ENCODE measurements at places on chromosomes 11 and 22.

GRCh38 chr11:119320240-119320775 lies 3.4 kb upstream of the MCAM start:
- no peak for DNase-seq

DNA sequence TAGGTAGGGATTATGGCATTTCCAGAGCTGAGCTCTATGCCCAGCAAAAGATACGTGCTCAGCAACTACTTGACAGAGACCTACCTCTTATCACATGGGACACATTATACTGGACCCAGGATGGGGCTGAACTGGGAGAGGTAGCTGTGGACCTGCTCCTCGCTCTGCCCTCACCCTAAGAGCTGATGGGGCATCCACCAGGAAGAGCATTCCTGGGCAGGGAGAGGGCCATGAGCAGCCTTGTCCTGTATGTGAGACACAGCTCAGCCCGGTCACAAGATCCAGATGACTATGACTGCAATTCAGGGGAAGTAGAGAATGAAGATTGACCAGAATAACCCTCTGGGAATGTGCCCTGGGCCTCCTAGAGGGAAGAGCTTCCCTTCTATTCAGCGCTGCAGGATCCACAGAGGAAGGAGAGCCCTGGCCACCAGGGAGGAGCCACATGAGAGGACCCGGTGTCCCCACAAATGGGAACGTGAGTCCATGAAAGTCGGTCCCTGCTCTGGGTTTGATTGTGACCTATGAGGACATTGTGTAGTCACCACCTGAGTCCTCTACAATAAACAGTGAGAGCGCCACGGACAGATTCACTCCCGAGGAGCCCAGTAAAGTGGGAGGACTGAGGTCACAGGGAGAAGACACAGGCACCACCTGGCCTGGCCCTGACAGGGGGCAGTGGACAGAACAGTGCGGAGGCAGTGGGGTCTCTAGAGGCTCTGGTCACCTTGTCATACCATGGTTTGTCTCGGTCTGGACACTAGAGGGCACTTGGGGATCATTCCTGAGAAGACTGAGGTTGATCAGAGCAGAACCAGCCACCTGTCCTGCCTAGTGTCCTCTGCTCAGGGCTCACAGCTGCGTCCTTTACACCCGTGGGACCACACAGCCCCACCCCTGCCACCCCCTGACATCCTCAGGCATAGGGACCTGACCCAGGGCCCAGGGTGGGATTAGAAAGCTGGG lies 99.5 kb downstream of the ZNF280B start:
- DNase-seq = no peak

DNA sequence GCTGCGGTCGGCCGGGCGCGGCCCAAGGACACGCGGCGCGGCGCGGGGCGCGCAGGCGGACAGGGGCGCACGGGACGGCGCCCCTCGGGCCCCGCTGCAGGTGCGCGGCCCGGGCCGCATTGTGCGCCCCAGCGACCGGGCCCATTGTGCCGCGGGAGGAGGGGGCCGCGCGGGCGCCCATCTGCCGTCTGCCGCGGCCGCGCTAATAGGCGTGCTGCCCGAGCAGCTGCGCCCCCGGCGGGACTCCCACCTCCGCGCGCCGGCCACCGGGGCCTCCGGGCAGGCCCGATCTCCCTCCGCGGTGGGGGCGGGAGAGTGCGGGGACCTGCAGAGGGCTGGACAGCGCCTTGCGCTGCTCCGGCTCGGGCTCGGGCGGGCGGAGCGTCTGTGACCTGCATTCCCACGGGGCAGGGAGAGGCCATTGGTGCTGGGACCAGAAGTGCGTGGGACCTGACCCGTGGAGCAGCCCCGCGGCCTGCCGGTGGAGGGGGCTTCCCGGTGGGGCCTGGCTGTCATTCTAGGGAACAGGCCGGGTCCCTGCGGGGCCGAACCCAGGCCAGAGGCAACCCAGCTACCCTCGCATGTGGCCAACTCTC lies 933 bp downstream of the BRSK2 start:
- no peak for DNase-seq

DNA sequence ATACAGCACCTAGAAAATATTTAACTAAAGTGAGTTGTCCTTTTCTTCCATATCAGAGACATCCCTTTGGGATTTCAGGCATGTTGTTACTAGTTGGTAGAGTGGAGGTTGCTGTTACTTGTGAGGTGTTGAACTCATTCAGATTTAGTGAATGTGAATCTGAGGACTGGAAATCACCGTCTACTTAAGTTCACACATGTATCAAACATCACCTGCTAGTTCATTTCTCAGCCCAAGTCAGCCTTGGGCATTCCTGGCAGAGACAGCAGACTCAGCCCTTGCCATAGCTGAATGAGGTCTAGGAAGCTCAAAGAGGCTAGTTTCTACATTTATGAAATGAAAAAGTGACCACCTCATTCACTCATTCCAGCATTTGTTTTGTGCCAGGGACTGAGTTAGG lies 9.7 kb downstream of the KDELR3 start:
- no peak for DNase-seq

- DNase-seq = no peak
Measured at GRCh38 chr11:124950601-124951330, 3.2 kb upstream of the CCDC15 start.

- DNase-seq = no peak
Measured at GRCh38 chr11:123122852-123123251, 60.9 kb upstream of the HSPA8 start.

- peak; percentile 66 for DNase-seq
Measured at GRCh38 chr22:37484480-37485394, 1.4 kb downstream of the MFNG start.

DNA sequence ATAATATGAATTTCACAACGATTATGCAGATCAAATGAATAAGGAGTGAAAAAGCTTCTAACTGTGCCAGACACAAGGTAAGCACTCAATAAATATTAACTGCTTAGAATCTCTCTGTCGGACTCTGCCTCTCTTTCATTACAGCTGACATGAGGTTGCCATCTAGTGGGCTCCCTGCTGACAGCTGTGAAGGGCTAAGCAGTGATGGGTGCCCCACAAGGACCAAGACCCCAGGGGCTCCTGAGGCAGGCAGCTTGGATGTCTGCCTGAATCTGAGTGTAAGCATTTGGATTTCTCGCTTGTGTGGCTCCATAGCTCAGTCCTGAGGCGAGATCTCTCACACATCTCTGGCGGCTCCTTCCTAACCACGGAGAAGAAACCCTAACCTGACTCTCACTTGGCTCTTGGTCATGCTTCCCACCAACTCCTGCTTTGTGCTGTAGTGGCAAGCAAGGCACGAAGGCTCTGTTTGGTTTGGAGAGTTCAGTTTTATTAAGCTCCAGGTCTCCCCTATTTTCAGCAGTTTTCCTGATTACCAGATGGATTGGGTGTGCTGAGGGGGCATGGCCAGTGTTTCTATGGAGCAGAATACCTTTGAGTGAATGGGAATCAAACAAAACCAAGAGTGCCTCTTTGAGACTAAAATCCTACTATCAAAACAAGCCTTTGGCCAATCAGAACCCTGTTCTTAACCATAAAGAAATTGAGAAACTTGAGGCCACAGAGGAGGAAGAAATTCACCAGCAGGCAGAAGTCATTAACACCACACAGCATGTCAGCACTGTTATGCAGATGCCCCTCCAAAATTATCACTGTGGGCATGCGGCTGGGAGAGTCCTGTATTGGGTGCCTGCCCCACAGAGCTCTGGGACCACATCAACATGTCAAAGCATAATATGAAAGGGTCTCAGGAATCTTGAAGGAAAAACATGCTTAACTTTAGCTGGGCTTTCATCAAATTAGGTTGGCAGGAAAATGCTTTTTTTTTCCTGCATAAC lies 152.8 kb upstream of the NTM start:
- DNase-seq = no peak

DNA sequence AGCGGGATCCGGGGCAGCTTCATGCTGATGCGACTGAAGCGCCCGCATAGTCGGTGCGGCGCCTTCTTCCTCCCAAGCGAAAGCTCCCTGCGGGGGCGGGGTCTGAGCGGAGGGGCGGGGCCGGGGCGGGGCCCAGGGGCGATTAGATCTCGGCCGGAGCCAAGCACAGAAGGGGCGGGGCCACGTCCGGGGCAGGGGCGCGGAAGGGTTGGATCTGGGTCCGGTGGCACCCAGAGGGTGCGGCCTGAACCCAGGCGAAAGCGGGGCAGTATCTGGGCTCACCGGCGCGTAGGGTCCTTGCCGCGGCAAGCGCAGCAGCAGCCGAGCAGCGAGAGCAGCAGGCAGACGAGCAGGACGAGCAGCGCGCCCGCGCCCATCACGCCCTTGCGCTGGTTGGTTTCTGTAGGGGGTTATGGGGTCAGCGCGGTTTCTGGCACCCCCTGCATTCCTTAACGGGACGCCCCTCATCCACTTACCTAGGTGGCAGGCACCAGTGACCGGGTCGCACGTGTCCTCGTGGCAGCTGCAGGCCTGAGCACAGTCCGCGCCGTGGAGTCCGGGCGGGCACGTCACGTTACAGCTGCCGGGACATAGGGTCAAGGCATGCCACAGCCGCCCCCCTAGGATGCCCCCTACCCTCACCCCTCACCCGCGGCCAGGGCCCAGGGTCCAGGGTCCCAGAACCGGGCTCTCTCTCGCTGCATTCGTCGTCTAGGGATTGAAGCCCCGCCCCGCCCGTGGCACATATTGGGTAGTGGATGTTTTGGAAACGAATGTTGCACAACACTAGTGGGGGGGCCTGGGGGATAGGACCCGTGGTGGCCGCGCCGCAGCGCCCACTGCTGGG lies 8.1 kb downstream of the SCARF2 start:
- peak; percentile 70 for DNase-seq

- no peak for DNase-seq
Measured at GRCh38 chr11:88297863-88298262, 39.7 kb downstream of the CTSC start.

DNA sequence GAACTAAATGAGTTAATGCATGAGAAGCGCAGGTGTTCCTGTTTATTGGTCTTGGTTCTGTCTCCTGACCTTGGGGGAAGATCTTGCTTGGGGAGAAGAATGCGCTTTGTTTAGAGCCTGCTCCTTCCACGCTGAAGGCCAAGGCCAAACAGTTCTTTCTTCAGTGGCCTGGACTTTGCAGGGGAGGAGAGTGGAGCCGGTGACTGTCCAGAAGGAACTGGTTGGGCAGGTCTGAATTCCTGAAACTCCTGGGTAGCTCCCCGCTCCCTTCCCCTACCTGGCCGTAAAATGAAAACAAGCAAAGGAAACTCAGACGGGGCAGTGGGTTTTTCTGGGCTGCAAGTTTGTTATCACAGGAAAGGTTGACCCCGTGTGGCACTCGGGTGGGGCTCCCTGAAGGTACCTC lies 3.6 kb downstream of the ARHGAP8 start:
- no peak for DNase-seq
